Retinal pigment epithelial cell (primary cell): ENCODE measurements at places on chromosomes 12 and 14.

GRCh38 chr12:96359328-96359727, 40.9 kb downstream of the CDK17 start:
- no peak for DNase-seq

GRCh38 chr14:60051721-60052221, 40.0 kb upstream of the PCNX4 start:
- DNase-seq = no peak

DNA sequence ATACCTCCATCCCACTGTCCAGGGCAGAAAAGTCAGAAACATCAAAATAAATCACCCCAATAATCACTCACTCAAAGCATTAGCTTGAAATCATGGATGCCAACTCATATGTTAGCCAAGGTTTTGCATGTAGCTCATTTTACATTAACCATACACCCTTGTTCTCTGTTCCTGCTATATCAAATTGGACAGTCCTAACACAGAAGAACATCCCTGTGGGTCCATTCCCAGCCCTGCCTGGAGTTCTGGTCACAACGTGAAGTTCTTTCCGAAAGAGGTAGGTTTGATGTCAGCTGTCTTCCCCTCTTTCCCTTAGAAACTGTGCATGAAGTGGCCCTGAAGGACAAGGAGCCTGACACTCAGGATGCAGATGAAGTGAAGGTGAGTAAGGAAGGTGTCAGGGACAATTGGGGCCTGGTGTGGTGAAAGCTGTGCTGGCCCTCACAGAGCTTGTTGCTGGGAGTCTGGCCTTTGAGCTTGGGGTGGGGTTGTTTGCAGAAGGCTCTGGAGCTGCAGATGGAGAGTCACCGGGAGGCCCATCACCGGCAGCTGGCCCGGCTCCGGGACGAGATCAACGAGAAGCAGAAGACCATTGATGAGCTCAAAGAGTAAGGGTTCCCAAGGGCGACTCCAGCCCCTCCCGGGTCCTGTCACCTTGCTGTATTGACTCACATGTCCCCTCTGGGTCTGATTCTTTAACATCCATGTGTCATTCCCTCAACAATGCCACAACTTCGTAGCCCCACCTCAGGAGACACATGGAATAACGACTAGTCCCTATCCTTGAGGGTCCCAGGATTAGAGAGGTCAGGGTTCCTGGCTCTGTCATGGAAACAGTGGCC, 15.0 kb upstream of the PIP4K2C start:
- DNase-seq = no peak

DNA sequence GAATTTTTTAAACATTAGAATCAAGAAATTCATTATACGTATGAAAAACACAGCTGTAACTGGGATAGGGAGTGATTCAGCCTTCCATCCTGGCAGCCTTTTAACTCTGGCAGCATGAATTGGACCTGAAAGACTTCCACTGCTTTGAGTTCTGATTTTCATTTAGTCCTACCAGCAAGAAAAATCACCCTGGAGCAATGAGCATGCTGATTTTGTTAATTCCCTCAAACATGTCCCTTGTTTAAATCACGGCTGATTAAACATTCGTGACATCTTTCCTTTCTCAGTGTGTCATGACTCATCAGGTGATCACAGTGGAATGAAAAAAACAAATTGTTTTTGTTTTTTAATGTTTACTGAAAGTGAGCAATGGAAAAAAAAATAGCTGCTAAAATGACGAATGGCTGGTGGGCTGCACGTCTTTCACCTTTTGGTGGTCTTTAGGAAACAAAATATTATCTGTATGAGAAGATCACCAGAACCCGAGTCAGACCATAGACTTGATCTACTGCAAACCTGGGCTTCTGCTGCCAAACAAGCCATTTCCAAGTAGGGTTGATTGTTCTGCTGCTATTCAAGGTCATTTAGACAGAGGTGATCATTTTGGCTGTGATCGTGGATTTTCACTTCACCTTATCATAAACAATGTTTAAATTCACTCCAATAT, 67.0 kb upstream of the CAND1 start:
- no peak for DNase-seq

DNA sequence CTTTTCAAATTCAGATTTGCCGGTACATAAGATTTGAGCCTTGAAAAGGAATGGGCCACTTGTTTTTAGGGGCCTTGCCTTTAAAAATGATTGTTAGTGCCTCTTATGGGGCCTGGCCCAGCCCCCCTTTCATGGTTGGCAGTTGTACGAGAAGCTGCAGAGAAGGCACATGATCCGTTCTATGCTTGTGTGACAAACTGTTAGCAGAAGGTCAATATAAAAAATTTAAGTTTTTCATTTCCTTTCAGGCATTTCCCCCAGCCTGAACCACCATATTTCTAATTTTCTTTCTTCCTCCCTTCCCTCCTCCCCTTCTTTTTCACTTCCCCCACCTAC, 119.1 kb downstream of the PLXNC1 start:
- DNase-seq = no peak

DNA sequence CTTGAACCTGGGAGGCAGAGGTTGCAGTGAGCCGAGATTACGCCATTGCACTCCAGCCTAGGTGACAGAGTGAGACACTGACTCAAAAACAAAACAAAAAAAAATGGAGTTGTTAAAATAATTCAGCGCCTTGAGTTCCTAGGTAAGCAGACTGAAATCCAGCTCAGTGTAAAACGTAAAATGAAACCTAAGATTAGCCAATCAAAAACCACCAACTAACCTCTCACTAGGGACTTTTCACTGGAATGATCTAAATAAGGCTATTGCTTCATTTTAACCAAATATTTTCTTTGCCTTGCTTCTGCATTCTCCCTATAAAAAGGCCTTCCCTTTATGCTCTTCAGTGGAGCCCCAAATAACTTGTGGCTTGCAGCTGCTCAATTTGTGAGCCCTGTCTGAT, 91.6 kb upstream of the HIF1A start:
- no peak for DNase-seq

DNA sequence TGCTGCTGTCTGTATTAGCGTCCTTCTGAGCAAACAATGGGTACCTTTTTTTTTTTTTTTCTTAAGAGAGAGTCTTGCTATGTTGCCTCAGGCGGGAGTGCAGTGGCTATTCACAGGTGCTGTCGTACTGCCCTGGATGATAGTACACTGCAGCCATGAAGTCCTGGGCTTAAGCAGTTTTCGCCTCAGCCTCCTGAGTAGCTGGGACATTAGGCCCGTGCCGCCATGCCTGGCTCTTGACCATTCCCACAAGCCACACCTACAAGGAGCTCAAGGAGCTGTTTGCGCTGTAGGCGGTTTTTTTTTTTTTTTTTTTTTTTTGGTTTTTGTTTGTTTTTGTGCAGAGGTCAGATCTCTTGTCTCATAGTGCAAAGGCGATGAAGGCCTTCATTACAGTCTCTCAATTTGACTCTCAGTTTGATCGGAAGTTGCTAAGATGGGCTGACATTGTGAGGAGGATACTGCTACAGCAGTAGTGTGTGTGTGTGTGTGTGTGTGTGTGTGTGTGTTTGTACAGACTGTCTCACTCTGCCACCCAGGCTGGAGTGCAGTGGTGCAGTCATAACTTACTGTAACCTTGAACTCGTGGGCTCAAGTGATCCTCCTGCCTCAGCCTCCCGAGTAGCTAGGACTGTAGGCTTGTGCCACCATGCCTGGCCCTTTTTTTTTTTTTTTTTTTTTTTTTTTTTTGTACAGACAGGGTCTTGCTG, 34.2 kb downstream of the TRAF3 start:
- DNase-seq = no peak

DNA sequence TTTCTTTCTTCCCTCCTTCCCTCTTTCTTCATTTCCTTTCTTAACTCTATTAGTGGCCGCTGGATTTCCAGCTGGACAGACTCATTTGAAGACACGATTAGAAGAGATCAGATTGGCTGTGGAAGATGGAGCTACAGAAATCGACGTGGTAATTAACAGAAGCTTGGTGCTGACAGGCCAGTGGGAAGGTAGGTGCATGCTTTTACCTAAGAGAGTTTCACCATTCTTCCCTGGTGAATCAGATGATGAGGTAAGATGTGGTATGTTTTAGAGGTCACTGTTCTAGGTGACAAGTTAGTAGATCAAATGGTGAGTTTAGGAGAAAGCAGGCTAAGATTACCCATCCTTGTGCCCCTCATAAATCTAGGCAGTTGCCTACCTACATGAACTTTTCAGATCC, 51.6 kb downstream of the DERA start:
- DNase-seq = no peak
